ENCODE measurements at places on chromosomes 12 and 14.
A peak's percentile ranks its signal among the peaks of the same experiment; 100 is the strongest.

GRCh38 chr14:73710737-73711136, 3.4 kb downstream of the PNMA1 start:
- DNase-seq: no peak

DNA sequence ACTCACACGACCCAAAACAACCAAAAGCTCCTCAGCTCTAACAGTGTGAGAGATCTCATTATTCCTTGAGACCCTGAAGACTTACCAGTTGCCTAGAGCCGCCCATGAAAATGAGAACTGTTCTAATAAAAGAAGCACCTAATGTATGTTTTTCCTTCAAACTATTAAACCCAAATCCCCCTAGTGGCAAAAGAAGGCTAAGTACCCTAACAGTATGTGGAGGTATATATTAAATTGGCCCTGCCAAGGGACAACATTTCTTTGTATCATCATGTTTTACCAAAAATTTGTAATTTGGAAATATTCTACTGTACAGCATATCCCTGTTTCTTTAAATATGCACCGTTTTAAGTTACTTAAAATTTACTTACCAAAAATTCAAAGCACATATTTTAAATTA, 38.0 kb upstream of the PPFIA2 start:
- no peak for DNase-seq

DNA sequence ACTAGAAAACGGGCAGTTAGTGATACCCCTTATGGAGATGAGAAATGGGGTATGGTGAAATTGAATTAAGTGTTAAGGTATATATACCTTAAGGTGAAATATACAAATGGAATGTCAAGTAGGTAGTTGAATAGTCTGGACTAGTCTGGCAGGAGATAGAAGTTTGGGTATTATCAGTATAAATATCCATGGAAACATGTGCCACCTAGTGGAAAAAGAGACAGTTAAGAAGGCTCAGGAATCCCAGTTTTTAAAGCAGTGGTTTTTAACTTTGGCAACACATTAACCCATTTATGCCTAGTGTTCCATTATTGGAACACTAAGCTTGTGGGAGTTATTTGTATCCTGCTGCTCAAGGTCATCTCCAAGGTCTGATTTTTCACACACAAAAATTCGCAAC, 38.6 kb upstream of the TPH2 start:
- no peak for DNase-seq

- DNase-seq: no peak
Measured at GRCh38 chr14:75292101-75292563, 13.5 kb downstream of the FOS start.

- no peak for DNase-seq
Measured at GRCh38 chr12:34119366-34119765, 97.1 kb downstream of the ALG10 start.

DNA sequence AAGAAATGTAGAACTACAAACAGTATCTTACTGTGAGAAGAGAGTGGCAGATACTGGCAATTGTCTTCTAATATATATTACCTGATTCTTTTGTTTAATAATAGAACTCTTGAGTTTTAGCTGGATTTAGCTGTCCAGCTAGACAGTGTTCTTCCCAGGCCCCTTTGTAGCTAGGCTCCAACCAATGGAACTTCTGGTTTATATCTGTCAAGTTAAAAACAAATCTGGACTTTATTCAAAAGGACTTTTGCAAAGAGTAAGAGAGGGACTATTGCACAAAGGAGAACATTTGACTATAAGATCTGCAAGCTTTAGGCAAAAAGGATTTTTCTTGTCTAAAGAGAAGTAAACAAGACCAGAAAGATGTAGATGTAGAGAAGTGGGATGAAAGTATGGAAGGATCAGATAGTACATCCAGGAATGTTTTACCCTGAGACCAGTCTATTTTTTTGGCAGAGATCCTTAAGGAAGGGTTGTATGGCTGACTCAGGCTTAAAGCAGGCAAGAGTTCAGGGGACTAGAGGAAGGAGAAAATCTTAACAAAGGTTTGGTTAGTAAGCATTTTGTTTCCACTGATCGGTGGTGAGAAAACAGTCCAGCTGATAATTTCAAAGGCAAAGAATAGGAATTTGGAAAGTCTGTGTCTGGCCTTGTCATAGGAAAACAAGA, 111.1 kb upstream of the PLEKHA5 start:
- DNase-seq: no peak

DNA sequence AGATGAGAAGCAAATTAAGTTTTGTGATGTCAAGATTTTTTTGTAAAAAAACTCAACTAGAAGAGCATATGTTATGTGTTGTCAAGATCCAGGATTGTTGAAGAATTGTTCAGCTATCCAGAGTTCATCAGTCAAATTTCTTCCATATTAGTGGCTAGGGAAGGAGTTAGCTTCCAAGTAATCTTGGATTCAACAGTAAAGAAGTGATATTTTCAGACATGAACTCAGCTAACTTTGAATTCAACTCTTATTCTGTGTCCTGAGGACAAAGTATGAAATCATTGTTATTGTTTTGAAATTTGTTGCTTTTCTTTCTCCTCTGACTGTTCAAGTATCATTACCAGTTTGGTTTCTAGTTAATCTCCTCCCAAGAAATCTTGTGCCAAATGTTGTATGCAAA, 589.3 kb upstream of the NOVA1 start:
- no peak for DNase-seq

DNA sequence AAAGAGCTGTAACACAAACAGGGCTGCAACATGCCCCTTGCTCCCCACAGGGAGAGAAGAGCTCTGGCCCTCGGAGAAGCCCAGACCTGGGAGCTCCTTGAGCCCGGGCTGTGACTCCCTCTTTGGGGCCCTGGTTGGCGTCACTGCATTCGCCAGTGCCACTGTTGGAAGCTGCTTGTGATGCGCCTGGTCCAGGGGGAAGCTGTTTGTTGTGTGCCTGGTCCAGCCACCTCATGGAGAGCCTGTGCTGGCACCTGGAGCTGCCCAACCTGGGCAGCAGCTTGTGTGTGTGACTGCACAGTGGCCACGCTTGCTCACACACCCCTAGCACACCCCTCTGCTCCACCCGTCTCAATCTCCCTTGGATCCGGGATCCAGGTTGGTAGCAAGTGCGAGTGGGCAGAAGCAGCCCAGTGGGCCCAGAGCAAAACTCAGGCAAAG, 49.5 kb downstream of the A2M start:
- no peak for DNase-seq

DNA sequence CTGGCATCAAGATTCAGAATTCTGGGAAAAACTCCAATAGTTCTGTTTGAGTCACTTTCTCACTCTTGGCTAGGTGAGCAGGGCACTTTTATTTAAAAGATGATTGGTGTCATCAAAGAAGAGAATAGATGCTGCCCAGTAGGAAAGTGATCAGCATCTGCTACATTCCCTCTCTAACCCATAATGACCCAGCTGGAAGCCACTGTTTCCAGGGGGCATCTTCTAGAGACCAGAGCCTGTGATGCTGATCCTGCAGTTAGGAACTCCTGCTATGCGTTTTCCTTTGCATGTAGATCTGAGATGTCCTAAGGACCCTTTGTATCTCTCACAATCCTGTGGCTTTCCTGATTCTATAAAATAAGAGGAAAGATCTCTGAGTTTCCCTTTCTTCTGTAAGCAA, 79.9 kb upstream of the TMTC1 start:
- DNase-seq: no peak

- no peak for DNase-seq
Measured at GRCh38 chr12:100101000-100101399, 41.7 kb downstream of the BLTP3B start.

- DNase-seq: no peak
Measured at GRCh38 chr14:97219431-97220017, 422.3 kb downstream of the VRK1 start.

- no peak for DNase-seq
Measured at GRCh38 chr12:4214877-4215228, 58.7 kb upstream of the CCND2 start.

- no peak for DNase-seq
Measured at GRCh38 chr14:31038521-31039166, 12.5 kb upstream of the STRN3 start.

GRCh38 chr12:52612431-52613383, 5.7 kb downstream of the KRT73 start:
- no peak for DNase-seq

DNA sequence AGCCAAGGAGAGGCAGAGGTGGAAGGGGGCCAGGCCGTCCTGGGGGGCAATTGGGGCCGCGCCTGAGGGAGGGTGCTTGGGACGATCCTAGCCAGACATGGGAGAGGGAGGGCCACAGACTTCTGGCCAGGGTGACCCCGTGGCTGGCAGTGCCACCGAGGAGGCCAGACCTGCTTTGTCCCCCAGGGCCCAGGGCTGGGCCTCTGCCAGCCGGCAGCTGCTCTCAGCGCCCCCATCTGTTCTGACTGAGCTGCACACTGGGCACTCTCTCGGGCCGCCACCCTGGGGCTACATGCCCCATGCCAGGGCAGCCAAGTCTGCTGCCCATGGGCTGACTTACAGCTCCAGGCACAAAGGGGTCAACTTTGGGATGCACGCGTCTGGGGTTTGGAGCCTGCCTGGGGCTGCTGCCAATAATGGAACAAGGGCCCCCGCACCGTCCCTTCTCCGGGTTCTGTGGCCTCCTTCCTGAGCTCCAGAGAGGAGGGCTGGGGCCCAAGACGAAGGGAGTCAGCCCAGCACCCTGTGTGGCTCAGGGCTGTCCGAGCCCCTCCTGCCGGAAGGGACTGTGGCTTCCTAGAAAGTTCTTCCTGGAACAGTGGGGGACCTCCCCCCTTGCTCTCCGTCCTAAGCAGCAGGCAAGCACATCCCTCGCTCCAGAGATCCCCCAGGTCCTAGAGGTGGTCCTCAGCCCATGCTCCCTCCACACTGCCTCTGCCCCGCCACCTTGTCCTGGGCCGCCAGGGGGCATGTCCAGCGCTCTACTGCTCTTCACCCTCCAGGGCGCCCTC, 1.1 kb downstream of the ADSS1 start:
- no peak for DNase-seq

GRCh38 chr14:42002141-42002540, 395.5 kb downstream of the LRFN5 start:
- DNase-seq: no peak

DNA sequence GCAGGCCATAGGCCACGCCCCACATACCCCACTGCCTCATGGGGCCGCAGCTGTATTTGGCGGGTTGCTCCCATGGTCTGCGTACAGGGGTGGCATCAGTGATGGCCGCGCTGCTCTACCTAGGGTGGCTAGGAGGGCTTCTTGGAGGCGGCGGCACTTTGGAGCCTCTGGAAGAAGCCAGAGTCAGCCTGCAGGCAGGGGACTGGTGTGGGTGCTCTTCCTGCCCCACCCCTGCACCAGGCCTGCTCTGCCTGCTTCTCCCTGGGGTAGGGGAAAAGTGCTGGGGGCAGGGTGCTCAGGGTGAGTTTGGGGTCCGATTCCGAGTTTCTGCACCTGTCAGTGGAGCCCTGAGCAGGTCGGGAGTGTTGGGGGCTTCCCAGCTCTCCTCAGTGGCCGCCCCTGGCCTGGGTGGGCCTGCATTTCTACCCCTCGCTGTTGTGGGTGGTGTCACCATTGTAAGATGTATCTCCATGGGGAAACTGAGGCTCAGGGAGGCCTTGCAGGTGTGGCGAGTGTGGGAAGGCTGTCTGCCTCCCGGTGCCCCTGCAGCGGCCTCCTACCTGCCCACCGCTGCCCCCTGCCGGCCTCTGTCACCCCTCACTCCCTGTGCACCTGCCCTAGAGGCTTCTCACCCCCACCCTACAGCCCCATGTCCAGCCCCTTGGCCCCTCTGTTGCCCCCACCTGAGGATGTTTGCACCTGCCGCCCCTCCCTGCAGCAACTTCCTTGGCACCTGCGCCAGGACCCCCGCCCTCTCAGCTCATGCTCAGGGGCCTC, 5.5 kb downstream of the CEP170B start:
- no peak for DNase-seq

GRCh38 chr12:20757-21156, 45.8 kb upstream of the IQSEC3 start:
- no peak for DNase-seq

GRCh38 chr12:54641554-54641953, 6.6 kb downstream of the DCD start:
- DNase-seq: no peak

DNA sequence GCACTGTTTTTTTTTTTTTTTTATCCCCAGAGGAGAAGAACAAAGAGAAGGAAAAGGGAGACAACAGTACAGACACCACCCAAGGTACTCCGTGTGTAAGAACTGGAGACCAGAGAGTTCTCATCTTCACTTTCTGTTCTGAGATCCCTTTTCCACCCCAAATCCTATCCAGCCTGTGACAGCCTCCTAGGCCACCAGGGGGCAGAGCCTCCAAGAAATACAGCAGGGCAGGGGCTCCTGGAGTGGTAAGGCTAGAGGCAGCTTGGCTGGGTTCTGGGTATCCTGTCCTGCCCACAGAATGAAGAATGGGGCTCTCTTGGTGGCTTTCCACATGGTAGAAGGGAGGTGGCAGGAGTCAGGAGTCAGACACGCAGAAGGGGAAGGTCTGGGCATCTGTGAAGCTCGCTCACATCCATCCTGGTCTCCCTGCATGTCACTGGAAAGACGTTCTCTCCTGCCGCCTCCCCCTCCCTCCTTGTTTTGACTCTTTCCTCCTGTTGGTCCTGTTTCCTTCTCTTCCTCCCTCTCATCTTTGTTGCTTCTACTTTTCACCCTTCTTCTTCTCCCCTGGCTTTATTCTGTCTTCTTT, 12.0 kb downstream of the CLSTN3 start:
- DNase-seq: peak; percentile 39

GRCh38 chr14:71610797-71611196, 321.4 kb upstream of the RGS6 start:
- DNase-seq: no peak

- no peak for DNase-seq
Measured at GRCh38 chr14:24390701-24391468, 7.9 kb upstream of the NYNRIN start.

DNA sequence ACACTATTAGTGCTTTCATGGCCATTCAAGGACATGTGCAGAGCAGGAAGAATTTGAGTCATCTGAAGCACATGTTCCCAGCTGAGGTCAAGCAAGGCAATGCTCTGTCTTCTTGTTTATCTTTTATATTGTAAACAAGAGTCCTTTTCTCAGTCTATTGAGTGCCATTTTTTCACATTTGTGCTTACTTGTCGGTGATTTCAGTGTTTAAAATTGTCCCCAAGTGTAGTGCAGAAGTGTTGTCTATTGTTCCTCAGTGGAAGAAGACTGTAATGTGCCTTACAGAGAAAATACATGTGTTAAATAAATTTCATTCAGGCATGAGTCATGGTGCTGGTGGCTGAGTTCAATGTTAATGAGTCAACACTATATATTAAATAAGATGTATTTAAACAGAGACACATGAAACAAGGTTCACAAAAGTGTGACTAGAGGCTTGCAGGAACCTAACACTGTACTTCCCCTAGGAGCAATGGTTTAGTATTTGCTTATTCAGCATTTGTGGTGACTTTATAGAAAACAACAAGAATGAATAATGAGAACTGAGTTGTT, 391.1 kb downstream of the LRIG3 start:
- DNase-seq: no peak

- no peak for DNase-seq
Measured at GRCh38 chr12:42919691-42920090, 330.1 kb upstream of the PRICKLE1 start.

All from neuronal stem cell (in vitro differentiated cells).